Omental fat pad (tissue), 4 donors: ENCODE measurements at places on chromosomes 3 and 15. TPM values are rescaled to one million over a fixed set of nuclear protein-coding genes. Genes with fewer than 3 reads are reported as not detected.

DNA sequence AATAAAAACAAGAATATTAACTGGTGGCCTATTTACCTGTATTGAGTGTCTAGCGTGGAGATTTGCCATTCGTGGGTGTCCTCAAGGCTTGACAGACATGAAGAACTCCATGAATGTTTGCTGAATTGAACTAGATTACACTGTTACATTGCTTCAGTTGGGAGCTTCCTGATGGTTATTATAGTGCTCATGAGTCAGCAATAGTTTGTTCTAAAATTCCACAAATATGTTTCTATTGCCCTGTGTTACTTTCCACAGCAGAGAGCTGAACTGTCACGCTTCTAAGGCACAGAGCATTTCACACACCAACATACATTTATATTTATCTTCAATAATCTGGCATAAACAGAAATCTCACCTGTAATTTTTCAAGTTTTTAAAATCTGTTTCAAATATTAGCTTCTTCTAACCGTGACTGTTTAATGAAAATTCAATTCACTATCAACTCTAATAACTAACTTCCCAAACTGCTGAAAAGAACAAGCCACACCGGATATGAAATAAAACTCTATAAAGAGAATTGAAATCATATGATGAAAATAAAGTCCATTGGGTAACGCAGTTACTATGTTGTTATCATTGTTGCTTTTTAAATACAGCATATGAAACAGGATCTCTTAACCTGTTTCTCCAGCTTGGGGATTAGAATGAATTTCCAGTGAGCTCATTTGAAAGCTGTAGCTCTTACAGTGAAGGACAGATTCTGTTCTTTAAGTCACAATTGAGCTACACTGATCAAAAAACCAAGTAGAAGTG is 61.2 kb upstream of the MCF2L2 start:
- DNase-seq: no peak

GRCh38 chr3:179921500-179921899 is 115.2 kb downstream of the PEX5L start:
- no peak for DNase-seq

The ARID3B gene
- 16.9 TPM for total RNA-seq

The SERPINI2 gene
- 2.7 TPM for total RNA-seq

The ABI3BP gene
- total RNA-seq: 129 TPM

GRCh38 chr3:119420196-119420595 is 43.2 kb downstream of the TMEM39A start:
- no peak for DNase-seq

- DNase-seq: no peak
These were observed 8.6 kb upstream of the ITGB5 start for GRCh38 chr3:124895756-124896155.

The NR1I2 gene
- not detected for total RNA-seq

- no peak for DNase-seq
These were observed 25.1 kb upstream of the CDCP1 start for GRCh38 chr3:45171283-45171682.

DNA sequence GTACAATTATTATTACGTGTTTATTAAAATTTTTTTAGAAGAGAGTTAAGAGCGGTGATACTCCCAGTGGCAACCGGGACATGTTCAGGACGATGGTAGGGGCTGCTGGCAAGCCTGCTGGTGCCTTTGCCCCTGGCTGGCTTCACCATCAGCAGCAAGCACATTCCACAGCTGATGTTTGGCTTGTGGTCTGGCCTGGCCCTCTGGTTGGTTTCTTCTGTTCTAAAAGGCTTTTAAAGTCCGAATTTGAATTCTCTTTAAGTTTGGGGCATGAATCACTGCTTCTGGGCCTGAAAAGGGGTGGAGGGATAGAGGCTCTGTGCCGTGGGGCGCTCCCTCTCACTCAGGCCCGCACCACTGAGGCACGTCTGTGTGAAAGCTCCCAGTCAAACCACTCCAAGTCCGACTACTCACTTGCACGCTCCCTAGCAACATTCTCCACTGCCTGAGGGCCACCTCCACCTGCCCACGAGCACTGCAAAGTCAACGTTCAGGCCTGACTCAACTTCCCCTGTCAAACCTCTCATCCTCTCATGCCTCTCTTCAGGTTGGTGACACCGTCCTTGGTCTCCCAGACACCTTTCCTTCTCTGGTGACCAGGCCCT is 10.1 kb downstream of the ITGA11 start:
- DNase-seq: no peak

DNA sequence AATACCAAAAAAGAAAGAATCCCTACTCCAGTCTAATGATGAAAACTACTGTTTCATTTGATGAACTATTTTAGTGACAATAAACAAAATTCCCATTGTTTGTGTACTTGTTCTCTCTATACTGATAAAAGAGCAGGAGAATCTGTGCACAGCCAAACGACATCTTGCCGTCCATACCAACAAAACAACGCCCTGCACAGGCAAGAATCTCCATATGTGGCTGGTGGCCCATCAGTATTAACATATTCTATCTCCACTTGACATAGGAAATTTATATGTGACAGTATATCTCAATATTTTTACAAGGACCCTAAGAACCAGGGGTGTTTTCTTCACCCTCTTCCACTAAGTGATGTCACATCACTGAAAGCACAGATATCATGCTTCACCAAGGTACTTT is 279.5 kb downstream of the ULK4 start:
- no peak for DNase-seq

DNA sequence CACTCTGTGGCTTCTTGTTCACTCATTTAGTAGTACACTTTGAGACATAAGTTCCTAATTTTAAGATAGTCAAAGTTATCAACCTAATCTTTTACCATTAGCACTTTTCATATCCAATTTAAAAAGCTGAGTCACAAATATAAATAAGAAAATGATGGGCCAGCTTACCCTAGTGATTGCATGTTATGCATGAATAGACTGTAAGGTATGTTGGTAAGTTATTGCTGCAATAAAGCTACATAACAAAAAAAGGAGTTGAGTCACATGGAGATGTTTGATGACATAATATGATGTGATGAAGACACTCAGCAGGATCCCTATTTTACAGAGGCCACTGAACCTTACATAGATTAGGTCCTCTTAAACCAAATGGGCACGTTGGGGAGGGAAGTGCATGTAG is 161.3 kb downstream of the OCA2 start:
- DNase-seq: no peak

DNA sequence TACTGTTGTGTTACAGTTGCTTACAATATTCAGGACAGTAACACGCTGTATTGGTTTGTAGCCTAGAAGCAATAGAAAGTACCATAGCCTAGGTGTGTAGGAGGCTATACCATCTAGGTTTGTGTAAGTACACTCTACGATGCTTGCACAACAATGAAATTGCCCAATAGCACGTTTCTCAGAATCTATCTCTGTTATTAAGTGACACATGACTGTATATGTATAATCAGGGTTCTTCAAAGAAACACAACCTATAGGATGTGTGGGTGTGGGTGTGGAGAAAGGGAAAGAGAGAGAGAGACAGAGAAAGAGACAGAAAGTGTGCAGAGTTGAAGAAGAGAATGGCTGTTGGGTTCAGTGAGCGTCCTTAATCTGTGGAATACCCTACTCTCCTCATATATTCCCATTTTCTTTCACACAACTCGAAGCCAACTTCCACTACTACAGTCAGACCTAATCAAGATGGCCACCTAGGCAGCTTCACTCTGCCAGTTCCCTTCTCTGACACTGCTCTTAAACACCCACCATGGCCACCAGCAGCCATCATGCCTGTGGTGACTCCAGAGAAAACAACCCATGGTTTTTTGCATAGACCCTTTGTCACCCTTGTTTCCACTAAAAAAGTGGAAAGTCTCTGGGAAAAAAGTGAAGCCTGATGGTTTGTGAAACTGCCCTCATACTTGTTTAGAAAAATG is 5.8 kb upstream of the PPP4R2 start:
- no peak for DNase-seq

DNA sequence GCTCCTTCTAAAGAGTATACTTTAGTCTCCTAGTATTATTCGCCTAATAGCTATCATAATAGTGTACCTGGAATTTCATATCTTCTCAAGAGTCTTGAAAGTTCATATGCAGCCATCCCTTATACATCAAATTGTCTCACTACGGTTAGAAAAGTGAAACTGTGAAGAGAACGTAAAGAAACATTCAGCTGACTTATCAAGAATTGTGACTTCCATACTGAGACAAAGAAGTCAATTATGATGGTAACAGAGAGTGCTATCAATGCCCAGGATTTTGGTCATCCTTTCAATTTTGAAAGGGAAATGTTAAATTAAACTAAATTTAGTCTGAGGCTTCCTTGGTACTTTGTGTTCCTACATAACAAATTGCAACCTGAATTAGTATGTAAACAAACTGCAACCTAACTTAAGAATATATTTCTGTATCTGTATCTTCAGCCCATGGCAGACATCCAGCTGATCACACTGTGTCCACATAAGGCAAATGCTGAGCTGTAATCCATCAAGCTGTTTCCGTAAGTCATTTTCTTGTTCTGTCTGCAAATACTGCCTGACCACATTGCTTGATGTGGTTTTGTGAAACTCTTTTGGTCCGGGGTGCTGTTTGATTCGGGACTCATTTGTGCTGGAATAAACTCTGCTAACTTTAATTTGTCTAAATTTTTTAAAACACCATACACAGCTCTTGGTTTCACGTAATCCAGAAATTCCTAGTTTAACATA is 469.6 kb downstream of the SI start:
- DNase-seq: no peak

The GOLGA8J gene
- total RNA-seq: 0.44 TPM

GRCh38 chr3:76827701-76828226 is 212.1 kb upstream of the ROBO2 start:
- DNase-seq: no peak

DNA sequence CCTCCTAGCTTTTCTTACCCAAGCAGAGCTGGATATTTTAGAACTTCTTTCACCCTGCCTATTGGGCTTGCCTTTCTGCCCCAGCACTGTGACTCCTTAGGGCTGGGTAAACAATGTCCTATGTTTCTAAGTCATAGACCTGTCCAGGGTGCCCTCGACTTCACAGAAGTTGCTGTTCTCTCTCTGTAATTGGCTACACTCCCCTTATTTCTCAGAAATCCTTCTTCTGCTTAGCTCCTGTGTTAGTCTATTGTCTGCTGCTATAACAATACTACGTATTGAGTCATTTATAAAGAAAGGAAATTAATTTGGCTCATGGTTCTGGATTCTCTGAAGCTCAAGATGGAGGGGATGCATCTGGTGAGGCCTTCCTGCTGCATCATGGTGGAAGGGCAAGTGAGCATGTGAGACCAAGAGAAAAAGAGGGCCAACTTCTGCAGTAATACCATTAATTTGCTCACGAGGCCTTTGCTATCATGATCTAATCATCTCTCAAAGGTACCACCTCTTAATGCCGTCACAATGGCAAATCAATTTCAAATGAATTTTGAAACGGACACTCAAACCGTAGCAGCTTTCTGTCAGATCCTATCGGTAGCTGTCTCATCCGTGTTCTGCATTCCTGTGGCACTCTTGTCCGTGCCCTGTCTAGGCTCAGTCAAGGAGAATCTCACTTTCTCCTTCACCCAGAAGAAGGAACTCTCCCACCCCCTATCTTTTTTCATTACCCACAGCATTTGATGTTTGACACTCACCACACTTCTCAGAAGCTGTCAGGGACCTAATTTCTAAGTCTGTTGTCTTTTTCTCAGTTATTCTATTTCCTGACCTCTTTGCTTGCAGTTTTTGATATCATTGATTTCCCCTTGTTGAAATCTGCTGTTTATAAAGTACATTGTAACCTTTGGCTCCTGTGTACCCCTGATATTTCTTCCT is 22.3 kb upstream of the GPR171 start:
- no peak for DNase-seq

GRCh38 chr3:111076732-111077131 is 5.1 kb downstream of the NECTIN3 start:
- DNase-seq: no peak

The P3H2 gene
- 11.3 TPM for total RNA-seq

The MBNL1 gene
- total RNA-seq: 530 TPM

The RBPMS2 gene
- total RNA-seq: 3.0 TPM

GRCh38 chr3:73727117-73727821 is 102.5 kb upstream of the PDZRN3 start:
- no peak for DNase-seq

- no peak for DNase-seq
These were observed 19.3 kb downstream of the UBR1 start for GRCh38 chr15:43086551-43086950.
